ENCODE measurements at places on chromosomes 7 and 10.

- DNase-seq, result no peak
Observed at GRCh38 chr7:231030-231857, 38.9 kb downstream of the FAM20C start.

GRCh38 chr10:95782318-95782717 lies 26.4 kb downstream of the ENTPD1 start:
- DNase-seq, result no peak

DNA sequence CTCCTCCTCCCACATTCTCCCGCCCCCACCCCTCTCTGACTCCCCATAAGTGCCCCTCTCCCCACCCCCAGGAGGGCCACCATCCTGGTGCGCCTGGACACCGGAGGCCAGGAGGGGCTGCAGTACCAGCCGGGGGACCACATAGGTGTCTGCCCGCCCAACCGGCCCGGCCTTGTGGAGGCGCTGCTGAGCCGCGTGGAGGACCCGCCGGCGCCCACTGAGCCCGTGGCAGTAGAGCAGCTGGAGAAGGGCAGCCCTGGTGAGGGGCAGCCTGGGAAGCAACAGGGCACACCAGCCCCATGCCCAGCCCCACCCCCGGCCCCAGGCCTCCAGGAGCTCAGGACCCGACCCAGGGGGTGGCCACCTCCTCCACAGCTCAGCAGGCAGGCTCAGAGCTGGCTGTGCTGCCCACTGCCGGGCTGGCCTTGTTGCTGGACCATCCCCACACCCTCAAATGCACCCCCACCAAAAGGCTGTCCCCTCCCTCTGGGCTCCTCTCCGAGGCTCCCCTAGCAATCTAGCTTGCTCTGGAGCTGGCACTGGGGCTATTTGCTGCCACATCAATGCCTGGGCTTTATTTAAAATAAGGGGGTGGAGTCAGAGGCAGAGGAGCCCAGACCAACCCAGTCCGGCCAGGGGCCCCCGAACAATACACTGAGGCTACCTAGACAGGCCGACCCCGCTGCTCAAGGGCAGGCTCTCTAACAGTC lies 14.8 kb downstream of the ATG9B start:
- no peak for DNase-seq

DNA sequence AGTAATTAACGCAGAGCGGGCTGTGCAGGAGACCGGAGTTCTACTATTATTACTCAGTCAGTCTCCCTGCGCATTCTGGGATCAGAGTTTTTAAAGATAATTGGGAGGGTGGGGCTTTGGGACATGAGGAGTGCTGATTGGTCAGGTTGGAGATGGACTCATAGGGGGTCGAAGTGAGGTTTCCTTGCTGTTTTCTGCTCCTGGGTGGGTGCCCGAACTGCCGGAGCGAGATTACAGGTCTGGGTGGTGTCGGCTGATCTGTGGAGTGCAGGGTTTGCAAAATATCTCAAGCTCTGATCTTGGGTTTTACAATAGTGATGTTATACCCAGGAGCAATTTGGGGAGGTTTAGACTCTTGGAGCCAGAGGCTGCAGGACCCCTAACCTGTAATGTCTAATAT lies 3.9 kb upstream of the LRRC27 start:
- DNase-seq, result no peak

GRCh38 chr7:144137501-144137900 lies 14.5 kb downstream of the OR2A14 start:
- no peak for DNase-seq

DNA sequence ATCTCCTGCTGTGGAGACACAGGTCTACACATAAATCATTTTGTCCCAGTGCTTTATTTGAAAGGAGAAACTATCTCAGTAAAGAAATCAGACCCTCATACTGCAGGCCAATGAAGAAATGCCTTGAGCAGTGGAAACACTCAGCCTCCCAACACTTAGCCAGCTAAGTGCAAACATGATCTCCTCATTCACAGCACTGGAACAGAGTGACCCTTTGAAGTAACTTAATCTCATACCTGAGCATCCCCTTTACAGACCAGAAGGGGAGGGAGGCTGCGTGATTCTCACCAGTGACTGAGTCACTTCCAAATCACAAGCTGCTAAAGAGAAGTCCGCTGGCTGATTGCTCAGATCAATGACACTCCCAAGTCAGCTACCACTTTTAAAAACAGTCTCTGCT lies 4.5 kb downstream of the CHST15 start:
- no peak for DNase-seq

- DNase-seq, result peak; percentile 42
Observed at GRCh38 chr7:73971704-73972341, 56.1 kb upstream of the ELN start.

- DNase-seq, result no peak
Observed at GRCh38 chr7:64947252-64948000, 43.4 kb downstream of the ZNF117 start.

DNA sequence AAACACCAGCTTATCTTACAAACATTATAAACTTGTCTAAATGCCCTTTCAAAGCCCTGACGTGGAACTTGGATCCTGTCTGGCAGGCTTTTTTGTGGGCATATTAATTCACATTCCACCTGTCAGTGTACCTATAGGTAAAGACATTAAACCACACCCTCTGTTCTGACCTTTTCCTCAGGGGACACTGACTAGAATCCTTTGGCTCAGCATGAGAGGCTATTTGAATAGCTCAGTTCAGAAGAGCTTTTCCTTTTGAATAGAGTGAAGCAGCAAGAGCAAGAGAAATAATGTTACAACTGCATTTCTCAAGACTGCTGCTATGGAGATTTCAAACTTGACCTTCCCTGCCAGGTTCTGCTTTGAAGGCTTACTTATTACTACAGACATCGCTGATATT lies 76.9 kb downstream of the CYP51A1 start:
- DNase-seq, result no peak

- DNase-seq, result no peak
Observed at GRCh38 chr7:131194070-131194865, 133.4 kb upstream of the MKLN1 start.

DNA sequence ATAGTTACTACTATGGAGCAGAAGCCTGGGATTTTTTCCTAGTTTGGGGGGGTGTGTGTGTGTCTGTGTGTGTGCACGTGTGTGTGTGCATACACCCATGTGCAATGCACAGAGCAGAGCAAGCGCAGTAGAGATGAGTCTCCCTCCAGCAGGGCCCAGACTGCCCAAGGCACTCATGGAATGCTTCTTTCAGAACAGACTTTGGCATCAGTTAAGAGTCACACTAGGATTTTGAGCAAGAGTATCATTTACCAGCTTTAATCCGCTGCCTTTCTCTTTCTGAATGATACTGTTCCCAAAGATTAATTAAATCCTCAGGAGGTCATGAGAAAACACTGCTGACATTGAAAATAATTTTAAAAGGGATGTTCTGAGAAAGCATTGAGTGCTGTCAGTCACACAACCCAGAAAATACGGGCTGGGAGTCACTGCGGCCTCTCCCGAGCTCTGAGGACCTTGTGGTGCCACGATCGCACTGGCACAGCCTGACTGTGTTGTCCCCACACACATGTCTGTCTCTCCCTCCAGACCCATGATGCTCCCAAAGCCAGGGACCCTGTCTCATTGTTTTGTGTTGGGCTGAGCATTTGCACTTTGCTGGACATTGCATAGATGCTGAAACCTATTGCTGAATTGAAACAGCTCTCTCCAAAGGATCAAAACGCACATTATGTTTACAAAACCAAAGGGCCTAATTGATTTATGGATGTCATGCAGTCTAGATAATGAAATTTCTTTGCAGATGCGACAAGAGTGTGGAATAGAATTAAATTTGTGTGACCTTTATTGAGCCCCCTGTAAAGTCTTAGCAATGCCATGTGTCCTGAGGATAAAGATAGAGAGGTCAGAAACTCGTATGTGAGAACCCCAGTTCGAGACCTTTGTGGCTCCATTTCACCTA lies 54.7 kb upstream of the FIGNL1 start:
- no peak for DNase-seq

GRCh38 chr7:37048674-37049073 lies 324.4 kb upstream of the AOAH start:
- no peak for DNase-seq

DNA sequence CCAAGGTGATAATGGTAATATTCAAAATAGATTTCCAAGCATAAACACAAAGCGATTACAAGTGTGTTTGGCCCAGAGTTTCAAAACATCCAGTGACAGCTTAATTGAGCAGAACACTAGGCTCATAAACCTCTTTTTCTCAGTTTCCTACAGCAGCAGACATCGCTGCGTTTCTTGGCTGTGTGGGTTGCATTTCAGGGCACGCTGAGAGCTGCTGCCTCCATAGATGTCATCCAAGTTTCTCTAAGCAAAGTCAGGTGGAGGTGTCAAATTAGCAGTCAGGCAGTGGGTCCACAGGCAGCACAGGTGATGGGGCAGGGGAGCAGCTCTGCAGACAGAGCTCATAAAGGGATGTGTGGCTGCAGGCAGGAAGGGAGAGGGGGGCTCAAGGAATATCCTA lies 50.5 kb upstream of the COL13A1 start:
- DNase-seq, result no peak

DNA sequence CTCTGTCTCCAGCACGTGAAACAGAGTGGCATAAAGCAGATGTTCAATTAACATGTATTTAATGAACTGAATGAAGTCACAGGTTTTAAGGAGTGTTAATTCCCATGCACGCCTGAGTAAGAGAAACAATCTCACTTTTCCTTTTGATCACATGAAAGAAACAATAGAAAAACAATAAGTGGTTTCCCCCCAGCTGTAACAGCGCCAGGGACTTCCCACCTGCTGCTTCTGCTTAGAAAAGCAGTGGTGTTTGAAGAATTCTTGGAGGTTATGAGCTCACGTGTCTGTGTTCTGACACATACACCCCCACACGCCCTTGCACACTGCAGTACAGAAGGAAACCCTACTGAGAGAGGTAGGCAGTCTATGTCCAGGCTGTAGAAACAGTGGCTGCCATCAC lies 51.3 kb upstream of the FRMD4A start:
- no peak for DNase-seq
